Chondrocyte (in vitro differentiated cells): ENCODE measurements at places on chromosomes 1 and 21. TPM values are rescaled to one million over a fixed set of nuclear protein-coding genes. Genes with fewer than 3 reads are reported as not detected.
A peak's percentile ranks its signal among the peaks of the same experiment; 100 is the strongest.

GRCh38 chr1:115492019-115492595 is 149.7 kb upstream of the VANGL1 start:
- H3K27ac ChIP-seq: peak overlapping the region; percentile 32
- H3K27me3 ChIP-seq: no peaks in the 10 kb centered on the region
- H3K4me3 ChIP-seq: no peak overlapping the region

GRCh38 chr1:42937836-42938644 is 20.6 kb downstream of the SLC2A1 start:
- H3K27ac ChIP-seq: peak overlapping the region; percentile 67
- no peaks in the 10 kb centered on the region for H3K27me3 ChIP-seq
- H3K4me1 ChIP-seq: peaks cover 88% of the 10 kb centered on the region
- no peak overlapping the region for H3K4me3 ChIP-seq
- H3K36me3 ChIP-seq: peaks cover 36% of the 10 kb centered on the region

- DNase-seq: no peak
- H3K36me3 ChIP-seq: peaks cover 19% of the 10 kb centered on the region
- peak overlapping the region; percentile 6 for H3K4me3 ChIP-seq
- no peaks in the 10 kb centered on the region for H3K27me3 ChIP-seq
- peak overlapping the region; percentile 96 for H3K27ac ChIP-seq
These were observed 5.5 kb downstream of the TSEN15 start for GRCh38 chr1:184056921-184057555.

Gene OR2M3
- not detected in 3 replicates for total RNA-seq

Gene OR2T10
- not detected in 3 replicates for total RNA-seq

GRCh38 chr21:42542596-42542995 is 28.9 kb downstream of the SLC37A1 start:
- no peak overlapping the region for H3K4me3 ChIP-seq
- H3K4me1 ChIP-seq: no peaks in the 10 kb centered on the region
- DNase-seq: no peak
- no peaks in the 10 kb centered on the region for H3K27me3 ChIP-seq
- no peak overlapping the region for H3K27ac ChIP-seq

DNA sequence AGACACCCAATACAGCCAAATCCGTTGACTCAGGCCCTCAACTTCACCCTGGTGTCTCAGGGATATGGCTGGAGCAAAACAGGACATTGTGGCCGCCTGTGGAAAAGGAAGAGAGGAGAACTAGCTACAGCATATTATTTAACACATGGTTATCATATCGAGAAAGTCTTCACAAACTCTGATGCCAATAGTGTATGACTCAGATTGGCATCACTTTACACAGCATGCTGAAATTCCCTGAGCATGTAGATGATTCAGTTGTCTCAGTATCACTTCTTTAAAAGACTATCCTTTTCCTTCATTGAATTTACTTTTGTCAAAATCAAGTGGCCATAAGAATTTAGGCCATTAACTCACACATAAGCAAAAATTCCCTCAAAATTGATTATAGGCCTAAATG is 20.1 kb downstream of the HSD3B2 start:
- H3K4me1 ChIP-seq: no peaks in the 10 kb centered on the region
- H3K27me3 ChIP-seq: peaks cover 32% of the 10 kb centered on the region
- H3K36me3 ChIP-seq: no peaks in the 10 kb centered on the region

- H3K4me1 ChIP-seq: no peaks in the 10 kb centered on the region
- H3K36me3 ChIP-seq: peaks cover 4% of the 10 kb centered on the region
- no peaks in the 10 kb centered on the region for H3K27me3 ChIP-seq
- no peak overlapping the region for H3K4me3 ChIP-seq
These were observed 171.9 kb downstream of the SMYD3 start for GRCh38 chr1:246335151-246335550.

DNA sequence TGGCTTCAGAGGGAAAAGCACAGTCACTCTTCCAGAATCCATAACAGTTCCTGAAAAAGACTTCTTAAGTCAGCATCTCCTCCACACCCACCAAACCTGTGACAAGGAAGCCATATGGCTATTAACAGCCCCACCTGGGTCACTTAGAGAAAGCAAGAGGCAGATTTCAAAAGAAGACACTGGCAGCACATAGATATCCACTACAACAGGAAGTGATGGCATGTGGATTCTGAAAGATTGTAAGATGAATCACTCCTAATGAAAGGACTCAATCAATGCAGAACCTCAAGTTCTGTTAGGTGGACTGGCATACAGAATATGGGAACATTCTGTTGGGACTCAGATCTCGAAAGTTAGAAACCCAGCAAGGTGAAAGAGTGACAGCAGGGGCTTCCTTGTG is 365.9 kb downstream of the TGFB2 start:
- no peak overlapping the region for H3K4me3 ChIP-seq
- no peak overlapping the region for H3K27ac ChIP-seq
- H3K36me3 ChIP-seq: no peaks in the 10 kb centered on the region

Gene FCRL6
- total RNA-seq: not detected in 3 replicates

GRCh38 chr1:201749059-201749690 is 79.8 kb upstream of the IPO9 start:
- no peak for DNase-seq
- peak overlapping the region; percentile 23 for H3K4me3 ChIP-seq
